IMR-90 (cell line): ENCODE measurements at places on chromosomes 5 and 9.
A peak's percentile ranks its signal among the peaks of the same experiment; 100 is the strongest.

GRCh38 chr9:89277454-89277853 is 33.5 kb upstream of the CKS2 start:
- peak; percentile 49 for DNase-seq
- no peak overlapping the region for H3K4me3 ChIP-seq
- H3K27me3 ChIP-seq: no peaks in the 10 kb centered on the region
- peaks cover 7% of the 10 kb centered on the region; the same call in 1 of the 2 replicates for H3K4me1 ChIP-seq
- H3K36me3 ChIP-seq: no peaks in the 10 kb centered on the region

GRCh38 chr9:77649109-77649812 is 1.1 kb upstream of the GNA14 start:
- no peak for DNase-seq
- H3K27ac ChIP-seq: no peak overlapping the region
- H3K27me3 ChIP-seq: peaks cover 40% of the 10 kb centered on the region
- H3K36me3 ChIP-seq: no peaks in the 10 kb centered on the region
- no peak overlapping the region for H3K4me3 ChIP-seq

DNA sequence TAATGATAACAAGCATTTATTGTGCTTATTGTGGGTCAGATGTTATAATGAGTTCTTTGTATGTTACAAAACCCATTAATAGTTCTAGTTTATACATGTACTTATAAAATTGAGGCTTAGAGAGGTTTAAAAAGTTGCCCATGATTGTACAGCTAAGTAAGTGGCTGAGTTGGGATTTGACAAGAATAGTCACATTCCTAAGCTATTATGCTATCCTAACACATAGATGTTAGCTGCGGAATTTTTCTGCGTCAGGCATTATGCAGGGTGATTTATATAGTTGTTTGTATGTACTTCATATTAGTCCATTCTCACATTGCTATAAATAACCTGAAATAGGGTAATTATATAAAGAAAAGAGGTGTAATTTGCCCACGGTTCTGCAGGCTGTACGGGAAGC is 12.5 kb downstream of the COMMD10 start:
- H3K4me3 ChIP-seq: no peak overlapping the region
- peaks cover 7% of the 10 kb centered on the region for H3K36me3 ChIP-seq
- no peaks in the 10 kb centered on the region for H3K27me3 ChIP-seq
- no peaks in the 10 kb centered on the region for H3K4me1 ChIP-seq
- H3K27ac ChIP-seq: no peak overlapping the region

DNA sequence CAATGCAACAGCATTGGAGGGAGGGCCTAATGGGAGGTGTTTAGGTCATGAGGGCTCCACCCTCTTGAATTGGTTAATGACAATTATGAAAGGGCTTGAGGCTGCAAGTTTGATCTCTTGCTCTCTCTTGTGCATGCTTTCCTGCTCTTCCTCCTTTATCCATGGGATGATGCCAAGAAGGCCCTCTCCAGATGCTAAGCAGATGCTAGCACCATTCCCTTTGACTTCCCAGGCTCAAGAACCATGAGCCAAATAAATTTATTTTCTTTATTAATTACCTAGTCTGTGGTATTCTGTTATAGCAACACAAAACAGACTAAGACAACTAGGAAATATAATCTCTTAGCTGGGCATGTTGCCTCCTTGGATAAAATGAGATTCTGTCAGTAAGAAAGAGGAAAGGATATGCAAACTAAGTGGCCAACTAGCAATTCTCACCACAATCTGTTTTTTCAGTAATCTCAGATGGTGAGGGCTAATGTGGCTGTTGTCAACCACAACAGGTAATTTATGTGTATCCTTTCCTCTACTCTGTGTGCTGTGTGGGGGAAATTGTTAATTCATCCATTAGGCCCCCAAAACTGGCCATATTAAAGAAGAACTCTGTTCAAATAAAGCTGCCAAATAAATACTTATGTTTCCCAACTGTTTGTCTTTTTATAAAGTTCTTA is 269.1 kb upstream of the CD180 start:
- H3K27me3 ChIP-seq: no peaks in the 10 kb centered on the region

DNA sequence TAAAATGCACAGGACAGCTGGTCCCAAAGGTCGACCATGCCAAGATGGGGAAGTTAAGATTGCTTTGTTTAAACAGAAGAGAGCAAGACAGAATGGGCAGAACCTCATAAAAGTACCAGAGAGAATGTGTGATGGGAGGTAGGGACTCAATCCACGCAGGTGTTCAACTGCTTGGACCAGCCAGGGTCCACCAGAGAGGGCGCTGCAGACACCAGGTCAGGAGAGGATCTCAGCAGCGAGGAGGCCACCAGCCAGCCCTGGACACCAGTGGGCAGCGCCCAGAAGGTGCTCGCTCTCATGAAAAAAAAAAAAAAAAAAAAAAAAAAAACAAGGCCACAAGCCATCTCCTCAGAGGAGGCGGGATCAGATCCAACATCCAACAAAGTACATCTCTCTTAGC is 81.8 kb downstream of the SHC3 start:
- H3K36me3 ChIP-seq: no peaks in the 10 kb centered on the region
- no peaks in the 10 kb centered on the region for H3K27me3 ChIP-seq
- no peak overlapping the region for H3K27ac ChIP-seq
- DNase-seq: no peak
- peaks cover 9% of the 10 kb centered on the region for H3K4me1 ChIP-seq
